Dermis microvascular lymphatic vessel endothelial cell (primary cell): ENCODE measurements at places on chromosomes 1 and 21.

DNA sequence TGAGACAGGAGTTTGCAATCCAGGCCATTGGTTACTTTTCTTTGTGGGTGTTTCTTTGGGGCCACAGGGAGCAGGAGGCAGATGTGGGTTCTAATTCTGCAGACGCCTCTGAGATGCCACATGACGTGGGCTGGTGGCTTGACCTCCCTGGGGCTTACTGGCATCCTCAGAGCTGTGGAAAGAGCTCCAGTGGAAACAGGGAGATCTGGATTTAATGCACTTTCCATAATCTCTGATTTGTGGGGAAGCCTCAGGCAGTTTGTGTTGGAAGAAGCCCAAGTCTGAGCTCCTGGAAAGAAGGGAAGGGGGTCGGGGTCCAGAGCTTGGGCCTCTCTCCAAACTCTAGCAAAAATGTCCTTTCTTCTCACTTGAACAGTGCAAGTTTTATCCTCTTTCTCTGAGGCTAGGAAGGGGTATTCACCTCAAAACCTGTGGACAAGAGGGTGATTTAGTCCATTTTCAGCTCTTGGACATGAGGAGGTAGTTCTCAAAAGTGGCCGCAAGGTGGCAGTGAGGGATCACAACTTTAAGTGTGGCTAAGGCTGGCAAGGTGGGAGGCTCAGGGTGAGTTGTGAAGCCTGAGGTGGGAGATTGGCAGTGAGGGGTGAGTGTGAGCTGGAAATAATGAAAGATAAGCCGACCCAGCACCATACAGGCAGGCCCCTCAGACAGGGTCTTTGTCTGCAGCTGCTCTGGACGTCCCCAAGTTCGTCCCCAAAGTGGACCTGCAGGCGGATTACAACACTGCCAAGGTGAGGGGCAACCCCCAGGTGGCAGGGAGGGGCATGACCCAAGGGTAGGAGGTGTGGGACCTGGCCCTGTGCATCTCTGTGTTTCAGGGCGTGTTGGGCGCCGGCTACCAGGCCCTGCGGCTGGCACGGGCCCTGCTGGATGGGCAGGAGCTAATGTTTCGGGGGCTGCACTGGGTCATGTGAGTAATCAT lies 9.2 kb downstream of the IKBKE start:
- DNase-seq = peak; percentile 77

- no peak for DNase-seq
Measured at GRCh38 chr1:116836099-116836498, 73.6 kb upstream of the PTGFRN start.

GRCh38 chr1:165284454-165284853 lies 72.1 kb downstream of the LMX1A start:
- DNase-seq = no peak

DNA sequence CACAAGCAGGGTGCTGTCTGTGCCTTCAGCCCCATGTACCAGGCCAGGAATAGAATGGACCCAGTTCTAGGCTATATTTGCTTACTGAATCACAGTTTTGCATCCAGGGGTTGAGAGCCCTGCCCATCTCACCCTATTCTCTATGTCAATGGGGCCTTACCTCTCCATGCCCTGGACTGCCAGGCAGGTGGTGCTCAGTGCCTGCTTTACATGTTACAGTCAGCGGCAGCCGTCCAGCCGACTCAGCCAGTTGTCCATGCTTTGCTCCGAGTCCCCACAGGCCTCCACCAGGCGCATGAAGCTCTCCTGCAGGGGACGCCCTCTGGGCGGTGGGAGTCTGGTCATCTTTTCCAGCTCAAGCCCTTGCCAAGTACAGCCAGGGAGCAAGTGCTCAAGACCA lies 12.2 kb upstream of the FAM167B start:
- DNase-seq = no peak

GRCh38 chr1:62398377-62398776 lies 38.5 kb upstream of the USP1 start:
- DNase-seq = no peak

- no peak for DNase-seq
Measured at GRCh38 chr1:170800265-170800664, 135.1 kb upstream of the MROH9 start.

DNA sequence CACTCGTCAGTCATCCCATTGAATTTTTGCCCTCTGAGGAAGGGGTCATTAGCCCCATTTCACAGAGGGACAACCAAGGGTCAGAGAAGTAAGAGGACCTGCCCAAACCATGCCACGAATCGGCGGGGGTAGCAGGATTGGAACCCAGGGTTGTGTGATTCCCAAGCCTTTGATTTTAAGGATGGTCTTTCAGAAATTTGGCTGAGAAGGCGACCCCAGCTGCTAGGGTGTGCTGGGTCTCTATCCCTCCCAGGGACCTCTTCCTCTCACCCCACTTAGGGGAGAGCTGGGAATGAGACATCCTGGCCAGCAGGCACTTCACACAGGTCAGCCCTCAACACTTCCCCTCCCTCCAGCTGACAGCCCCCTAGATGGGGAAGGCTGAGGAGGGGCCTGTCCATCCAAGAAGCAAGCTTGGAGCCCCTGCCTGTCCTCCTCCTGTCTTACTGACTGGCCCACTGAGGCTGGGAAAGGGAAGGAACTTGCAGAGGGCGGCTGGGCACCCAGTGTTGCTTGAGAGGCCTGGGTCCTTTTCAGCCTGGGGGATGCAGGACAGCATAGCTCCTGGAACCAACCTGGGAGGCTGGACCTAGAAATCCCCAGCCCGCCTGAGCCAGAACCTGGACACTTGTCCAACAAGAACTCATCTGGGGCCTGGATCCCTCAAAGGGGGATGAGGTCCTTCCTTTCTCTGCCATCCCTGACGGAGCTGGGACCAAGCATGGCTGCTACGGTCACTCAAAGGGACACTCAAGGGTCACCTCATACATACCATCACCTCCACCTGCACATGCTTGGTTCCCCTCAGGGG lies 1.7 kb downstream of the SDC3 start:
- no peak for DNase-seq

DNA sequence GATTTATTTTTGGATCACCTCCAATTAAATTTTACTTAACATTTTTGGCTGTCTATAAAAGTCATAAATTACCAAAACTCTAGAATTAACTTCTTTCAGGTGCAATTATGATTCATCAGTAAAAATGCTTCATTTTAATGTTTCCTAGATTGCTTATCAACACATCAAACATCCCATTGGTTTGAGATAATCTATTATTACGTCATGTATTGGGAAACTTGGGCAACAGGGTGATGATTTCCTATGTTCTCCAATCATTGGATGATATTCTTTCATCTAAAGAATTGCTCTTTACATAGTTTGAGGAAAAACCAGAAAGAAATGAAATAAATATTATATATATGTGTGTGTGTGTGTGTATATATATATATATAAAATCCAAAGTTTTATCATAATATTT lies 76.8 kb upstream of the KCNJ6 start:
- DNase-seq = no peak

DNA sequence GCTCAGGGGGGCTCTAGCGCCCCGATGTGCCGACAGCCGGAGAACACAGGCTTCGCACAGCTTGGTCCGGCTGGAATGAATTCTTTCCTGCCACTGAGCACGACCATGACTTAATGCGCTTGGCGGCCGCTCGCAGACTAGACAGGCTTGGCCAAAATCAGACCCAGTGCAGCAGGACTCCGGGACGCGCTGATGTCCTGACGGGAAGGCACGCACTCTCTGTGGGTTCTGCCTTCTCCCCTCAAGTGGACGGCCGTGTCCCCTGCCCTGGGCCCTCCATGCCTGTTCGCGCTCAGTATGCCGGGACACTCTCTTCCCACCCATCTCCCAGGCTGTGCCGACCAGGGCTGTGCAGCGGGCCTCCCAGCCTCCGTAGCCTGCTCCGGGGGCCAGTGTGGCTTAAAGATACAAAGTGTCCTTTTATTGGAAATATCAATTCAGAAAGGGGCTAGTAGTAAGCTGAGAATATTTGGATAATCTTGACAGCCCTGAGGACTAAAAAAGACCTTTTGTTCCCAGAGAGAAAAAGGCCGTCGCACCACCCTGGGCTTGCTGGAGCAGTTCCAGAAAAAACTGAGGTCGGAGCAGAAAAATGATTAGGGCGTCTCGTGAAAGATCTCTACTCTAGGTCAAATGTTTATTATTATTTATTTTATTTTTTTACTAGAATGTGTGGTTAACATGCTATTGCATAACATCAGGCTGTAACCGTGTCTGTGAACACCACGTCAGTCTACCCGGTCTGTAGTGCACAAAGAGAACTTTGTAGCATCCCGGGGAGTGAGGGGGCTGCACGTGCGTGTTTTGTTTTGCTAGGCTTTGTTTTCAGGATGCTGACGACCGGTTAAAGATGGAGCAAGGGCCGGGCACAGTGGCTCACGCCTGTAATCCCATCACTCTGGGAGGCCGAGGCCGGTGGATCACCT lies 88.1 kb upstream of the ARHGEF16 start:
- no peak for DNase-seq

DNA sequence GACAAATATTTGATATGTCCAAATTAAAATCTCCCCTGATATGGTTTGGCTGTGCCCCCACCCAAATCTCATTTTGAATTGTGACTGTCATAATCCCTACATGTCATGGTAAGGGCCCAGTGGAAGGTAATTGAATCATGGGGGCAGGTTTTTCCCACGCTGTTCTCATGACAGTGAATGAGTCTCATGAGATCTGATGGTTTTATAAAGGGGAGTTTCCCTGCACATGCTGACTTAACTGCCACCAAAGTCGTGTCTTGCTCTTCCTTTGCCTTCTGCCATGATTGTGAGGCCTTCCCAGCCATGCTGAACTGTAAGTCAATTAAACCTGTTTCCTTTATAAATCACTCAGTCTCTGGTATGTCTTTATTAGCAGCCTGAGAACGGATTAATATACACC lies 207.0 kb downstream of the BARHL2 start:
- no peak for DNase-seq

- no peak for DNase-seq
Measured at GRCh38 chr21:45336870-45337269, 49.2 kb upstream of the POFUT2 start.

DNA sequence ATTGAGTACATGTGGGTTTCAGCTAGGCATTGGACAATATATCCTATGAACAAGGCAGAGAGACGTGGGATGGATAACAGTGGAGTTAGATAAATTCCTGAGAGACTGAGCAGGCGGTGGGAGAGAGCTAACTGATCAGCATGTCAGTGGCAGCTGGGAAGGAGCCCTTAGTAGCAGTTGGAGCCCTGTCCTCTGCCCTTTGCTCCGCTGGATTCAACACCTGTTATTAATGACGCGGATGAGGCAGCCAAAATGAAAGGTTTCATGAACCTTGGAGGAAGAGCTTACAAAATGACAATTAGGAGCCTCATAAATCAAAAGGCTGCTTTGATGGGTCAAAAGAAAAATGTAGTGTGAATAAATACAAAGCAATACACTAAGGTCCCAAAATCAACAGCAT lies 16.1 kb downstream of the UBIAD1 start:
- no peak for DNase-seq

- no peak for DNase-seq
Measured at GRCh38 chr1:117843791-117844190, 85.6 kb downstream of the GDAP2 start.

- no peak for DNase-seq
Measured at GRCh38 chr1:84844094-84844493, 48.9 kb downstream of the LPAR3 start.

DNA sequence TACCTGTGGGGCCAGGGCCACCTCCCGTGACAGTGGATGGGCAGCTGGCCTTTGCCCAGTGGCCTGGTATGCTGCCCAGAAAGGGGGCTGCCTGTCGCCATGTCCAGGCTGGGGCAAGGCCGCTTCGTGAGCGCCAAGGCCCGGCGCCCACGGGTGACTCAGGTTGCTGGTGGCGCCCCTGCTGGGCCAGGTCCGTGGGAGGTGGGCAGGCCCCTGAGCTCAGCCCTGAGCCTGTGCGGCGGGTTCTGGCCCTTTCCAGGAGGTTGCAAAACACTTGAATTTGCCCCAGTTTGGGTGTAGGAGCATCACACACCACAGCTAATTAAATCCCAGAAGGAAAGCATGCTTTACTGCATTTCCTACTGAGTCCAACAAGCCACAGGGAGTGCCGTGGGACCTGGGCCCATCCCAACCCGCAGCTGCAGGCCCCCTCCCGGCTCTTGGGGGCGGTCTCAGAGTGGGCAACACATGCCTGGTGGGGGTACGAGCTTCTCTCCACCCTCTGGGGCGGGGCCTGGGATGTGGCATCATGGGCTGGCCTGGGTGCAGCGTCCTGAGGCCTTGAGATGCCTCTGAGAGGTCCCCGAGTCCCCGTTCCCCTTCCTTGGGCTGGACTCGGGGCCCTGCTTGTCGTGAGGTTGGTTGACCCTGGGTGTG lies 159.8 kb downstream of the PEX14 start:
- DNase-seq = no peak

DNA sequence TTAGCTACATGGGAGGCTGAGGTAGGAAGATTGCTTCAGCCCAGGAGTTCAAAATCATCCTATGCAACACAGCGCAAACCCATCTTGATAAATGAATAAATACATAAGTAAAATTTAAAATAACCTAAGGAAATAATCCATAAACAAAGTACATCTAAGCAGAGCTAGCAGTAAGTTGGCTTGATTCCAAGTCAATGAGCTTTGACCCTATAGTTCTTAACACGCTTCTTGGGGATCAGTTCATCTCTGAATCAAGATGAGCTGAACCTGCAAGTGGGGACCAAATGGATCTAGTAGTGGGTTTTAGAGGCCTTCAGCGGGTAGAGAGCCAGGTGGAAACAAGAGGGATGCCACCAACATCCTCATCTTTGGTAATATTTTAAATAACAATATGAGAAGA lies 31.5 kb upstream of the PHGDH start:
- no peak for DNase-seq

- DNase-seq = peak; percentile 56
Measured at GRCh38 chr1:200178340-200178739, 150.8 kb downstream of the NR5A2 start.

- DNase-seq = no peak
Measured at GRCh38 chr1:221045151-221045550, 165.9 kb downstream of the HLX start.
